Stimulated activated CD4-positive, alpha-beta T cell treated with anti-CD3 and anti-CD28 coated beads, Interleukin-4, amount 100 ng/mL, for 24 hours (primary cell): ENCODE measurements at places on chromosomes 6 and 20.
A peak's percentile ranks its signal among the peaks of the same experiment; 100 is the strongest.

DNA sequence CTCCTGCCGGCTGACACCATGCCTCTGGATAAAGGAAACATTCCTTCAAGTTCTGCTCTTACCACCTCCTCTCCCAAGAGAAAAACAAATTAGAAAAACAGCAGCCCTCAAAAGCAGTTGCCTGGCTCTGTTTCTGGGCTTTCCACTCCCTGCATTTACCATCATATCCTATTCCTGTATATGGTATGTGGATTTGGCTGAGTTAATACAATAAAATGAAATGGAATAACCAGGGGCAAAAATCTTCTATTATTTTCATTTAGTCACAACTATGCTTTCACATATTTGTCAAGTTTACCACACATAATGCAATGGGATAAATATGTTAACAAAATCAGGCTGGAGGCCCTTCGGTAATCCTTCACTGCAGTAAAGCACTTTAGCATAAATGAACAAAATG lies 34.3 kb downstream of the COL12A1 start:
- DNase-seq: no peak

GRCh38 chr20:37657924-37658804 lies 35.7 kb upstream of the CTNNBL1 start:
- DNase-seq: no peak

GRCh38 chr20:16100767-16101166 lies 472.5 kb downstream of the KIF16B start:
- DNase-seq: no peak

DNA sequence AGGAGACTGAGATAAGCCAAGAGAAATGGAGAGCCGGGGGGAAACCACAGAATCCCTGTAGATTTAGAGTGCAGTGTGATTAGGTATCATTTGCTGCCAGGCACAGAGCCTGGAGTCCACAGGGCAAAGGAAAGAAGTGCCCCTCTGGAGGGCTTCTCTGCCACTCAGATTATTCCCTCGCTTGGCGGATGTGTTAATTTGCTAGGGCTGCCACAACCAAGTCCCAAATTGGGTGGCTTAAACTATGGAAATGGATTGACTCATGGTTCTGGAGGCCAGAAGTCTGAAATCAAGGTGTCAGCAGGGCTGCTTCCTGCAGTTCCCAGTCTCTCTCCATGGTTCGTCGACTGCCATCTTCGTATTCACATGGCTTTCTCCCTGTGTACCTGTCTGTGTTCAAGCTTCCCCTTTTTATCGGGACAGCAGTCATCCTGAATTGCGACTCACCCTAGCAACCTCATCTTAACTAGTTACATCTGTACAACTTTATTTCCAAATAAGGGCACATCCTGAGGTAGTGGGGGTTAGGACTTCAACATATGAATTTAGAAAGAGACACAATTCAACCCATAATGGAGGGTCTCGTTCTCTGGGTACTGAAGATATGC lies 122.2 kb downstream of the ANKRD60 start:
- no peak for DNase-seq

DNA sequence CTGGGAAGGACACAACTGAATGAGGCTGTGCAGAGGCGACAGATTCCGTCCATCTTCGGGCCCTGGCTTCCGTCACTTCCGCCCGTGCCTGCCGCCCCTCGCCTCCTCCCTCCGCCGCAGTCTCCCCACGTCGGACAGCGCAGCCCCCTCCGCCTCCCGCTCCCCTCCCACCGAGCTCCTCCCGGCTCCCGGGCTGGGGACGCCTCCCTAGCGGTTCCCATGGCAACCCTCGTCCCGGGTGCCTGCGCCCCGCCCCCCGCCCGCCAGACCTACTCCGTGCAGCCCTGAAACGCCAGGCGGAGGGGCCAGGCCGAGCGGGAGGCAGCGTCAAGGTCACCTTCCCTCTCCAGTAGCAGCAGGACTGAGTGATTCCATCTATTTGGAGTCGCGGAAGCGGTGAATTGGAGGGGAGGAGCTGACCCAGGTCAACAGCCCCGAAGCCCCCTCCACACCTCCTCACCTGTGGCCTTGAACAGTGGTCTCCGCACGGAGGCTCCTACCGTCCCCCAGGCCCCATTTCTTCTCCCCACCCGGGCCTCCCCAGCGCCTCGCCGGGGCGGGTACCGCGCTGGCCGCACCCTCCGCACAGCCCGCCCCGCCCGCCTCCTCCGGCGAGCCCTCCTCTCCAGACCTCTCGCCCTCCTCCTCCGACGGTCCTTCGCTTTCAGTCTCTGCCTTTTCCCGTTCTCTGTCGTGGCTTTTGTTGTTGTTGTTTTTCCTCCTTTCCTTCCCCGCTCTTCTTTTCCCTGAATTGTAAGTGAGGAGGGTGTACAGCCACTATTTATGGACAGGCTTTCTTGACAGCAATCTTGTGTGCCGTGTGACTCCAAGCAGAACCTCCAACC lies 951 bp downstream of the NRSN2 start:
- DNase-seq: peak; percentile 64

DNA sequence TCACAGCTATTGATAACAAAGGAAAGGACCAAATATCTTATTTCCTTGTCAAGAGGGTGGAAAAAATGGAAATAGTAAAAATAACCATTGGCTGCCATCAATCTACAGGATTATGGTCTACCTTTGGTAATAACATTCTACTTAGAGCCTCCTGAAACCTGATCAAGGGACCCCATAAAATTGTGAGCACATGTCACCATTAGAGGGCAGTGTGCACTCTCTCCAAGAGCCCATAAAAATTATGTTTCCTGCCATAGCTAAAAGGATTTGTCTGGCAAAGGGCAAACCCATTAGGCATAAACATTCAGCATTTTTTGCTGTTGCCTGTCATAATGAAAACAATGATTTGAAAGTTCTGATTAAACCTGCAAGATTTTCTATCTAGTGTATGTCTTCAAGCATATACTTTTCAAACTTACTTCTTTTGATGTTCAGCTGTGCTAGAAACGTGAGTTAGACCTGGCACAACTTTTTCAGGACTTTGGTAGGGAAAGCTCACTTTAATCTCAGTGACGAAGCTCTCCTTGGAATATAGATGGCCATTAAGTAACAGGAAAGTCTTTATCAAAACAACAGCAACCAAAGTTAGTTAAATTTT lies 120.7 kb upstream of the ZFP64 start:
- peak; percentile 74 for DNase-seq

DNA sequence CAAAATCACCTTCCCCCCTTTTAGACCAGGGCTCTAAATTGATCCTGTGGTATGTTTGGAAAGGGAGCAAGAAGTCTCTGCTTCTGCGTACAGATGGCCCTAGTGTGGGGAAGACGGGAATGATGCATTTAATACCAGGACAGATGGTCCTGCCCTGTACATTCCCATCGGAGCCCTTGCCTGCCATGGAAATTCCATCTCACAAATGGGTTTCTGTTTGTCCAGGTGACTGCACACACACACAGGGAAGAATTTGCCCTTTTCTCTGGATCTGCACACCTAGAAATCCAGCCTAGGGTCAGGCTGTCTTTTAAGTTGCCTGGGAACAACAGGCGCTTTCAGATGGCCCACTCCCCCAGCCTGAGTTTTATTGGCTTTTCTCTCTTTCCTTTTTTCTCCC lies 1.3 kb downstream of the MAS1 start:
- no peak for DNase-seq

DNA sequence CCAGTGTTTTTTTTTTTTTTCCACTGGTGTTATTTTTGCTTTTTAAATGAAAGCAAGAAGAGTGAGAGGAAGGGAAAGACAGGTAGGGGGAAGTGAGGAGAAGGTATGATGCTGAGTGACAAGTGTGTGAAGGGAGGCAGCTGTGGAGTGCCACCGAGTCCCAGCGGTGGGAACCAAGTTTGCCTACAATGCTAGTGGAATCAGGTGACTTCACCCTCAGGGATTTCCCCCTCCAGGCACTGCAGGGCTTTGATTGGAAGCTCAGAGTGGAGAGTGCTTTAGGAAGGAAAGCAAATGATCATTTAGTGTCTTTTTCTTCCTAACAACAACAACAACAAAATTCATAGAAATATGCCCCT lies 120.5 kb upstream of the ENPP5 start:
- no peak for DNase-seq

DNA sequence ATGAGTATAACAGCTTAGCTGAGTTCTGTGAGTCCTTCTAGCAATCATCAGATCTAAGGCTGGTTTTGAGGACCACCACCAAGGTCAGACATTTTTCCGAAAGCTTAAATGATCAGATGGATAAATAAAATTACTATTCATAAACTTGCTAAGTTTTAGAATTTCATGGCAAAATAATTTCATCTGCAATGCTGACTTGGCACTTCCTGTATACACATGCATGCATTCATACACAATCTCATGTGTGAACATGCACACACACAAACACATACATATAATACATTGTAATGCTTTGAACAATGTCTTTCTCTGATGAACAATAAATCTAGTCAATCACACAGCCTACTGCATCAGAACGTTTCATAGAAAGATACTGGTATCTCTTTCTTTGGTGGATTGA lies 1068.3 kb downstream of the HACE1 start:
- no peak for DNase-seq

GRCh38 chr6:89819336-89820130 lies at the start of gene MDN1:
Gene MDN1 (minus strand): TSS chr6:89819794. CDS start chr6:89819607, 187 bp downstream.
- peak; percentile 91 for DNase-seq

GRCh38 chr6:163085861-163086623 lies 328.5 kb upstream of the QKI start:
- no peak for DNase-seq

DNA sequence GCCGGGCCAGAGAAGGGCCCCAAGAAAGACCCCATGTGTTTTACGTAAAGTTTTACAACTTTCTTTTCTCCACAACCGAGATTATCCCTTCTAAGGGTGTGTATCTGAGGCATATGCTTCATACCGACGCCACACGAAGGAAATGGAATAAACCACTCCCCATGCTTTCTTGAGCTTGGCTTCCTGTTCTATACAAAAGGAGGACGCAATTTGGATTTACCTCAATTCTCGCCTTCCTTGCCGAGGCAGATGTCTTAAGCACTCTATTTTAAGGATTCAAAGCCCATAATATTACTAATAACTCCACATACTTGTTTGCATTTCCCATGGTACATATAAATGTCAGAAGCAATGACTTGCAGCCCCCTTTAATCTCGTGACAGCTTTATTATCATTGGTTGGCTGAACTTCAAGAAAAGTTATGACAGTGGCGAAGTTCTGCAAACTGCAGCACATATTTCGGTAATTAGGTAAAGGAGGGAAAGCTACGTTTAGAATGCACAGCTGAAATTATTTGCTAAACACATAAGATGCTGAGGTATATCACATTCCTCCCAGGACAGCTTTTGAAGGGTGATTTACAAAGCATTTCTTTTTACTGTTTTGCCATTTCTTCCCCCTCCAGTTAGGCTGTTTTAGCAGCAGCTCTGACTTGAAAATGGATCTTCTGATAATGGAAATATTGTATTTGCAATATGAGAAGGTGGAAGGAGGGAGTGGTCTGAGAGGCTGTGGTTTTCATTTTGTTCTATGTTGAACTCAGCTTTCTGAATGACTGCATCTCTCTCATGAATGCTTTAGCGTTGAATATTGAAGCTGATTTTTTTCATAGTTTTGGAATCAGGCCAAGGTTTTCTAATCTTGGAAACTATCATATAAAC lies 330.5 kb downstream of the EPHA7 start:
- no peak for DNase-seq
